IPS DF 6.9 (cell line): ENCODE measurements at places on chromosomes 2 and 18.

DNA sequence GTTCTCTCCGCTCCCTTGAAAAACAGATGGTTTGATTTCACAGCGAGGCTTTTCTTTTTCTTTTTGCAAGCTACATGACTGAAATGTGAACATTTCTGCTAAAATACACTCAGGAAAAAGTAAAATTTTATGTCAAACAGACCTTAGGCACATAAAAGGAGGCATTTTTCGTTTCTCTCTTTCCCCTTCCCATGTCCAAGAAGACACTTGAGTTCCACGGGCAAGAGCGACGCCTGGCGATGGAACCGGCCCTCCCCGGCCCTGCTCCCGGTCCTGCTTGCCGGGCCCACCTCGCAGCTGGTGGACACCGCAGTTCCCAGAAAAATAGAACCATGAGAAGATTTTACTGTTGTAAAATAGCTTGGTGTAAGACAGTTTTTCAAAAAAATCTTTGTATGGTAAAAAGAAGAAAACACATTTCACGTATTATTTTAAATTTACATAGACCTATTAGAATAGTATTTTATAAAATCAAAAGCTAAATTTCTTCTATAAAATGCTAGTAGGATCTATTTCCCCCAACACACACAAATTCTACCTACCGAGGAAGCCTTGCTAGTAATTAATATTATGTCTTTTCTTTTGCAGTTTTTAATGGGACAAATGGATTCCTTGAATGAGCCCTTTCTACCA is 2.3 kb upstream of the ALKAL2 start:
- DNase-seq = no peak

DNA sequence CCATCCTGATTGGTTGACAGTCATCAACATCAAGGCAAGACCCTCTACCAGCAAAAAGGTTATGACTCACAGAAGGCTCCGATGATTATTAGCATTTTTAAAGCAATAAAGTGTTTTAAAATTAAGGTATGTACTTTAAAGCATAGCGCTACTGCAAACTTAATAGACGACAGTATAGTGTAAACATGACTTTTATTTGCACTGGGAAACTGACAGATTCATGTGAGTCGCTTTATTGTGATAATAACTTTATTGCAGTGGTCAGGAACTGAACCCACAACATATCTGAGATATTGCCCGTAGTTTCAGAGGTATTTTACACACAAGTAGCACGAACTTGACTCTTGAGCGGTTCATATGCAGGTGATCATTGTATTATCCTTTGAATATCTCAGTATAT is 249.1 kb downstream of the LTBP1 start:
- no peak for DNase-seq

GRCh38 chr2:7037340-7038333 is 120.4 kb downstream of the RNF144A start:
- DNase-seq = peak; percentile 47

GRCh38 chr2:27902098-27902497 is 11.6 kb downstream of the BABAM2 start:
- no peak for DNase-seq

GRCh38 chr18:66872277-66872676 is 268.4 kb upstream of the CDH19 start:
- DNase-seq = no peak

DNA sequence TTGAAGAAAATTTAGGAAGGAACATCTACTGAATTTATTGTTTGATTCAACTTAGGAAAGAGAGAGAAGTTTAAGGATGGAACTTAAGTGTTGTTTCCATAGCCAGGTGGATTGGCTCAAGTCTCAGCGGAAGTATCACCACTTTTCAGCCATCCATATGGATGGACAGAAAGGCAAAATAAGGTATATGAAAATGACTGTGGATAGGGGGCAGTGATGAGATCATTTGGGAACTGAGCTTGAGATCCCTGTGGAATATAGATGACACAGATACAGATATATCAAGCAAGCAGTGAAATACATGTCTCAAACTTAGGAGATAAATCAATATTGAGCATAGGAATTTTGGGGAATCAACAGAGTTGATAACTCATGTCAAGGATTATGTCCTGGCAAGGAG is 1462.7 kb upstream of the NXPH2 start:
- DNase-seq = no peak

DNA sequence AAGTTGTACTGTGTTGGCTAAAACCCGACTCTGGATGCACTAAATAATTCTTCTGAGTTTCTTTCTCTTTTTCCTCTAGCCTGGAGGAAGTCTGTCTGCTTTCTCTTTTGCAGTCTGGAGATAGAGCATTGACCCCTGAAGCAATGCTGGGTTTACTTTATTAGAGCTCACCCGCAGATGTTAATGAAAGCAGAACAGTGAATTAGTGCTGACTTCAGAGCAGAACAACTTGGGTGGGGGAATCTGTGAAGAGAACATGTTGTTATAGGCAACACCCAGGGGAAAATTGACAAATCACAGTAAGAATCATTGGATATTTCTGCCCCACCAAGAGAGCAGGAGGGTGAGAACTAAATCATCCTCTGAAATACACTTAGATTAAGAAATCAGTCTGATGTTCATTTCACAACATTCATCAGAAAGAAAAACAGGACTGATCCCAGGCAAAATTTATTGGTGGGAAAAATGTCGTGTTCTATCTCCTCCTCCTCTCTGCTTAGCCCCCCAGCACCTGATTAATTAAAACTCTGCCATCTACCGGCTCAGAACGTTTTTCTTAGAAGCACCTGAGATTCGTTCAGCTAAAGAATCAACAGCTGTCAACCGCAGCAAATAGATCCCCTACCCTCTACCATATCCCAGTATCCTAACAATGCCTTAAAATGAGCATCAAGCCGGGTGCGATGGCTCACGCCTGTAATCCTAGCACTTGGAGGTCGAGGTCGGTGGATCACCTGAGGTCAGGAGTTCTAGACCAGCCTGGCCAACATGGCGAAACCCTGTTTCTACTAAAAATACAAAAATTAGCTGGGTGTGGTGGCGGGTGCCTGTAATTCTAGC is 165.1 kb downstream of the FMNL2 start:
- DNase-seq = no peak

DNA sequence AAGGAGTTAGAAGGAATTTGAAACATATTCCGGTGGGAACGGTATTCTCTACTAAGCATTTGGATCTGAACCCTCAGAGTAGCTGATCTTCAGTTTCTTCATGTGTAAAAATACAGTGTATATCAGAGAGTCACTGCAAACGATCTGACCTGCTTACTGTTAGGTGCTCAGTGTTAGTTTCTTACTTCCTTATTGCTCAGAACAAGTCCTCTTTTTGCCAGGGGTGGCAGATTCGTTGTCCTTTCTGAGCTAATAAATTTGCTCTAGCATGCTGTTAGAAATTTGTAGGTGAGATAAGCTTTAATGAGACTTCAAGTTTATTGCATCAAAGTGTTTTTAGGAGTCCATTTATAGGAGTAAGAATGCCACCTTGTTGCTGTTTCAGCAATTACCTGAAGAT is 15.8 kb downstream of the PLEKHA3 start:
- no peak for DNase-seq

- DNase-seq = no peak
Measured at GRCh38 chr2:82428251-82428650, 2030.8 kb downstream of the SUCLG1 start.

GRCh38 chr2:16247326-16248122 is 307.2 kb downstream of the MYCN start:
- DNase-seq = no peak

- peak; percentile 45 for DNase-seq
Measured at GRCh38 chr2:86368161-86368824, 30.9 kb upstream of the REEP1 start.

GRCh38 chr18:21074336-21075323 is 37.0 kb downstream of the ROCK1 start:
- no peak for DNase-seq

GRCh38 chr2:37634914-37635503 is 36.4 kb downstream of the CDC42EP3 start:
- no peak for DNase-seq

DNA sequence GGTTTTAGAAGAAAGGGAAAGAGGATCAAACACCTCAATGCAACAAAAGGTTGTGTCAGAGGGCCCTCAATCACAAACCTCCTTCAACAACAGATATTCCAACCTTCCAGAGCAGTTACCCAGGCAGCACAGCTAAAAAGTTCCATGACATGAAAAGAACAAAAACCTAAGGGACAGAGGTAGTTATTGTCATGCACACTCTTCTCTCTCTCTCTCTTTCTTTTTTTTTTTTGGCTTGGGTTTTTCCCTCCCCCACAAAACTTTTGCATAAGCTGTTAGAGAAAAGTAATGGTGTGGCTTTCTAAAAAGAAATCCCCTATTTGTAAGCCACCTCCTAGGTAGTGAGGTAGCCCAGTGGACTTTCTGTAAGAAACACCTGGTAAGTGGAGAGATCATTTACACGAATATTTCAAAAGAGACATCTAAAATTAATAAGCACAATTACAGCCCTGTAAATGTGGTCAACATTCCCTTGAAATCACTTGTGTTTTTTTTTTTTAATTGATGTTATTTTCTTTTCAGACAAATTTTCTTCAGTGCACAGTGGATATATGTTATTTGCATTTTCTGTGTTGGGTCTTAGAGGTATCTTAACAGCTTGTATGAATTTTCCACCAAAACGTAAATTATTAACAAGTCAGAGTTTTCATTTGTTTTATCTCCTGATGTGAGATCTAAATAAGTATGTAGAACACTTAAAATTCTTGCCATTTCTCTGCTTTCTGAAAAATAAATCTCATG is 48.4 kb downstream of the ZEB2 start:
- no peak for DNase-seq

DNA sequence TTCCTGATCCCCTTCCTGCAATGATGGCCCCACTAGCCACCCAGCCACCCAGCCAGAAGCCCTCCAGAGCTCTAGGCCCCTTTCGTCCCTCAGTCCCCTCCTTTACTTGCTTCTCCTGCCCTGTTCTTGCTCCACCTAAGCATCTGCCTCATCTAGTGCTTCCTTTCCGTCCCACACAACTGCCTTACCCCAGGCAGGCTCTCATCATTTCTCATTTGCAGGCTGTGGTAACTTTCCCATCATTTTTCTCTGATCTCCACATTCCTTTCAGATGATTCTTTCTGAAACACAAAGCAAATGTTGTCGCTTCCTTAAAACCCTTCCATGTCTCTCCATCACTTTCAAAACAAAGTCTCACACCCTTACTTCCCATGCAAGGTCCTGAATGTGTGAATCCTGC is 459.8 kb downstream of the METTL4 start:
- DNase-seq = no peak

DNA sequence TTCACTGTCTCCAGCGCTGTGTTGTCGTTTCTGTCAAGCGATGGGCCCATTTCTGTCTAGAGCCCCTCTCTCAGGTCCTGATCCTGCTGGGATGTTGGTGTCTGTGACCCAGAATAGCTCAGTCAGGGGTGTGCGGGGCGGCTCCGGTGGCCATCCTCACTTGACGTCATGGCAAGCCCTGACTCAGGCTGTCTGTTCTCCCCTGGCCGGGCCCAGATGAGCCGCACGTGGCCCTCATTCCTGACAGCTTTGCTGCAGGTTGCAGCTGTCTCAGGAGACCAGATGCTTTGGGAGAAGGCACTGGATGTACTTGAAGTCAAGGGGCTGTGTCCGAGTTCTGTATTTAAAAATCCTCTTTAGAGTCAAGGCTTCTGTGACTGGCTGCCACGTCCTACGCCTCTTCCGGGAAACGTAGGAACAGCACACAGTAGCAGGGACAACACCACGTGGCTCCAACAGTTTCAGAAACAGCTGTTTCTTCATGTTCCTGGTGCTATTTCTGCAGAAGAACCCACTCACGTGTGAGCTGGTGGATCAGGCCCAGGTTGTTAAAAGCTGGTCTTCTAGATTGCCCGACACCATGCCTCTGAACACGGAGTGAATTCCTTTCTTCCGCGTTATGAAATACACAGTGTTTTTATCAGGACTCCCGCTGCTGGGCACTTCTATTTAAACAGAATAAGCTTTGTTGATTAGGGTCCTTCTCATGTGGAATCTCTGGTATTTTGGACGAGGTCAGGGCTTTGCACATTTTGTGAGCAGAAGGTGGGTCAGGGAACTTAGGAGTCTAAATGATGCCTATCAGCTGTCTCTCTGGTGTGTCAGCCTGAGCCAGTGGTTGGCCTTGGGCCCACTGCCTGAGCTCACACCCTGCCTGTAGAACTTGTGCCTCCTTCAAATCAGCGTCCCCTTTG is 28.3 kb upstream of the NTSR2 start:
- DNase-seq = no peak

DNA sequence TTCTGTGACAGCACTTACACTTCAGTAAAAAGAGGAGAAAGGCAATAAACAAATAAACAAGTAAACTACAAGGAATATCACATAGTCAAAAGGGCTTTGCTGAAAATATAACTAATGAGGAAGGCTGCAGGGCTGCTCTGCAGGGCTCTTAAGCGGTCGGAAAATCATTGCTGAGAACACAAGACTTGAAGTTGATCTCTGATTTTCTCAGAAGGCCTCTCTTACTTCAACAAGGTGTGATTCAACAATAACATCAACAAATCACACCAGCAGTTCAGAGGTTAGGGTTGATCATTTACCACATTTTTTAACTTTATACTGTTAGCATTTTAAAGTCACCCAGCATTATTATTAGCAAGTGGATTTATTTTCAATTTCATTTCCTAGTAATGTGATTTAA is 215.6 kb downstream of the ARHGAP15 start:
- DNase-seq = no peak
